ENCODE measurements at places on chromosomes 11 and 22.

GRCh38 chr22:48104102-48104738 lies 1341.8 kb downstream of the TBC1D22A start:
- DNase-seq = no peak

DNA sequence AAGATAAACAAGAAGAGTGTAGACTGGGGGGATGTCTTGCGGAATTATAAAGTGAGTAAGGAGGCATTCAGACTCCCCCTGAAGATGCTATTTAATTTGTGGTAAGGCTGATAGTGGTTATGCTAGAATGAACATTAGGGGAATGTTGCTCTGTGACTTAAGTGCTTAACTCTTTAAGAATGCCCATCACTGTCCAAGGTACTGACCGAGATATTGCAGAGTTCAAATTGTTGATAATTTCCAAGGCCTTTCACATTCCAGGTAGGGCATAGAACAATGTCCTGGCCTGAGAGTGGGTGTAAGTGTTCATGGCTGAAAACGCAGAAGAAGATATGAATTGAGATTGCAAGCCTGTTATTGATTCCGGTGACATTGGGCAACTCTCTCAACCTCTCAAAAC lies 90.3 kb upstream of the SEZ6L start:
- DNase-seq = no peak

DNA sequence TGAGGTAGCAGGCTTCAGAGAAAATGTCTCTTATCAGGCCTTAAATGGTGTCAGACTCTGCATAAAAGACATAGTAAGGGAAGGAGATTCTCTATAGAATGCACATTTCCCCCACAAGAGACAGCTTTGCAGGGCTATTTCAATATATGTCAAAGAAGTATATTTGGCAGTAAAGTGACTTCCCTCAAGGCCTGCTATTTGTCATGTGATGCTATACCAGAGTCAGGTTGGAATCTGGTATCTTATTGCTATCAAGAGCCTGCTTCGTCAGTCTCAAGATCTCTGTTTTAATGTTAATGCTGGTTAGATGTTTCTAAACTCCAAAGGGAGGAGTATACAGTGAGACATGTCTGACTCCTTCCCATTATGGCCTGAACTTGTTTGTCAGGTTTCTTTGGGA lies 40.4 kb upstream of the MTMR2 start:
- no peak for DNase-seq

- DNase-seq = no peak
These were observed 390.6 kb downstream of the DYNC2H1 start for GRCh38 chr11:103499710-103500340.

DNA sequence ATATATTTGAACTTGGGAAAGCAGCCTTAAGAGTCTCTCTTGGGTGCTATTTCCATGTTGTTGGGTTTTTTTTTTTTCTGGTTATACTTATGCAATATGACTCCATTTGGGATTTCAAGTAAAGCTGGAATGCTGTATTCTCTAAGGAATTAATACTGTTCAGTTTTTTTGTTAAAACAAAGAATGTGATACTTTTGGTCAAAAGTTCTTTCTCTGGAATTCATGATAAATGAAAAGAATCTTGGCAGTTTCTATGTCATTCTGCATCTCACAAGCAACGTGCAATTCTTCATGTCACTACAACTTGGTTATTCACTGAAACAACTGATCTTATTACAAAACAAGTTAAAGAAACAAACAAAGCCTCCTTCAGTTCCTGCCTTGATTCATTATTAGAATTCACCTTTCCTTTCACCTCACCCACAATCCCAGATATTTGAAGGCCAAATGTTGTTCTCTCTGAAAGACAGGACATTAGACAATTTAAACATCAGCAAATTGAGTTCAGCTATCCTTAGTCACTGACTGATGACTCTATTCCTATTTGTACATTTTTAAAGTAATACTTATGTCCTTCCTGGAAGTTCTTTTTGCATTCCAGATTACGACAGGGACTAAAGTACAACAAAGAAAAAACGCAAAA lies 176.2 kb downstream of the SBF2 start:
- no peak for DNase-seq

DNA sequence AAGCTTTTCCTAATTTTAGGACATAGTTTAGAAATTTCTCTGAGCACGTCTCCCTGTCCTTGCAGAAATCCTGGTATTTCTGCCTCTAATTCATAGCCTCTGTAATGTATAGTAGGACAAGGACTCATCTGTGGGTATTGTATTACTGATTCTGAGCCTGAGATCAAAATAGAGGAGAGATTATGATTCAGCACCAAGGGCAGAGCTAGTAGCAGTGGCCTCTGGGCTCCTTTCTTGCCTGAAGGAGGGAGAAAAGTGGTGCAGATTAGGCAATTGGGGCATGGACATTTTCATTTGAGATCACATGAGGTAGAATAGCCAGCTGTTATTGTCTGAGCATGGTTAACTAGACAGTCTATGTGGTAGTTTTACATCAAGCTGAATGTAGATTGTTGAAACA lies 2.8 kb downstream of the MADD start:
- DNase-seq = no peak

GRCh38 chr22:19180740-19181410 lies 2.3 kb upstream of the SLC25A1 start:
- DNase-seq = no peak

- no peak for DNase-seq
These were observed 9.3 kb downstream of the TKFC start for GRCh38 chr11:61342207-61342803.

All from activated CD4-positive, alpha-beta T cell treated with anti-CD3 and anti-CD28 coated beads for 36 hours (primary cell).